Left lung (tissue), 14 donors: ENCODE measurements at places on chromosomes 2 and 18. TPM values are rescaled to one million over a fixed set of nuclear protein-coding genes. Genes with fewer than 3 reads are reported as not detected.

ARHGEF33 gene
- polyA plus RNA-seq: 3.5 TPM

NEB gene
- 7.4 TPM for polyA plus RNA-seq

SCN3A gene
- polyA plus RNA-seq: 0.86 TPM

PDE1A gene
- 14.3 TPM for polyA plus RNA-seq

- H3K4me1 ChIP-seq: no peaks in the 10 kb centered on the region
- H3K27ac ChIP-seq: no peak overlapping the region
- no peaks in the 10 kb centered on the region for H3K27me3 ChIP-seq
- H3K4me3 ChIP-seq: no peak overlapping the region
- DNase-seq: no peak
Measured at GRCh38 chr2:67515538-67515937, 118.4 kb downstream of the ETAA1 start.

DNA sequence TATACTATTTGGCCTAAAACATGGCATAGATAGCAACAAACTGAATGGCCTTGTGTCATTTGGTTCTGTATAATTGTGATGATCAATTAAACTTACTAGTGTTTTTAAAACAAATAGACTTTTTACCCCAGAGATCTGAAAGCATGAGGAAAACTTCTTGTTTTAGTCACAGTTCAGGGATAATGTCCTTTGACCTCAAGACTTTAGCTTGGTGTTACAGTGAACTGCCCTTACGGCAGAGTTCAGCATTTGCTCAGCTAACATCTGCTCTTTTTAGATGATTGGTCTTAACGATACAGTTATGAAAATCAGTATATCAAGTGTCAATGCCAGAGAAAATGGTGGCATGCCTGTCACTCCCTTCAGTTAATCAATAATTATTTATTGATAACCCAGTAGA is 429.2 kb downstream of the PARD3B start:
- H3K4me1 ChIP-seq: peaks cover 2% of the 10 kb centered on the region
- no peak for DNase-seq
- no peaks in the 10 kb centered on the region for H3K36me3 ChIP-seq
- H3K27me3 ChIP-seq: no peaks in the 10 kb centered on the region
- H3K27ac ChIP-seq: no peak overlapping the region

- no peak for DNase-seq
- H3K27me3 ChIP-seq: no peaks in the 10 kb centered on the region
- H3K27ac ChIP-seq: no peak overlapping the region
- H3K36me3 ChIP-seq: no peaks in the 10 kb centered on the region
Measured at GRCh38 chr2:134262684-134263083, 8.8 kb downstream of the MGAT5 start.

- H3K27me3 ChIP-seq: no peaks in the 10 kb centered on the region
- peaks cover 4% of the 10 kb centered on the region for H3K4me1 ChIP-seq
- no peaks in the 10 kb centered on the region for H3K36me3 ChIP-seq
Measured at GRCh38 chr2:239407112-239407511, 6.3 kb upstream of the HDAC4 start.

- no peaks in the 10 kb centered on the region for H3K36me3 ChIP-seq
- no peak overlapping the region for H3K27ac ChIP-seq
- no peak overlapping the region for H3K4me3 ChIP-seq
- DNase-seq: no peak
Measured at GRCh38 chr18:51082571-51083267, 52.7 kb downstream of the SMAD4 start.

- H3K27me3 ChIP-seq: no peaks in the 10 kb centered on the region
- H3K27ac ChIP-seq: no peak overlapping the region
- H3K36me3 ChIP-seq: no peaks in the 10 kb centered on the region
- no peaks in the 10 kb centered on the region for H3K4me1 ChIP-seq
- no peak for DNase-seq
- H3K4me3 ChIP-seq: no peak overlapping the region
Measured at GRCh38 chr18:61770279-61770678, 122.5 kb downstream of the RNF152 start.

GRCh38 chr2:222756951-222757650 is 85.6 kb downstream of the MOGAT1 start:
- H3K4me3 ChIP-seq: no peak overlapping the region
- DNase-seq: no peak
- no peak overlapping the region for H3K27ac ChIP-seq
- H3K4me1 ChIP-seq: no peaks in the 10 kb centered on the region
- H3K36me3 ChIP-seq: no peaks in the 10 kb centered on the region
- no peaks in the 10 kb centered on the region for H3K27me3 ChIP-seq

- no peaks in the 10 kb centered on the region for H3K27me3 ChIP-seq
- H3K4me3 ChIP-seq: no peak overlapping the region
- H3K4me1 ChIP-seq: no peaks in the 10 kb centered on the region
- DNase-seq: peak; percentile 36
- H3K27ac ChIP-seq: no peak overlapping the region
Measured at GRCh38 chr2:77228391-77228790, 293.8 kb downstream of the LRRTM4 start.

GRCh38 chr2:232200195-232200594 is 178.4 kb upstream of the ALPP start:
- no peaks in the 10 kb centered on the region for H3K36me3 ChIP-seq
- no peaks in the 10 kb centered on the region for H3K4me1 ChIP-seq
- DNase-seq: no peak
- H3K27ac ChIP-seq: no peak overlapping the region
- H3K27me3 ChIP-seq: no peaks in the 10 kb centered on the region
- no peak overlapping the region for H3K4me3 ChIP-seq

- H3K4me1 ChIP-seq: no peaks in the 10 kb centered on the region
- peaks cover 14% of the 10 kb centered on the region for H3K27me3 ChIP-seq
- no peak for DNase-seq
- H3K27ac ChIP-seq: no peak overlapping the region
- no peaks in the 10 kb centered on the region for H3K36me3 ChIP-seq
Measured at GRCh38 chr18:37544217-37544616, 21.4 kb downstream of the CELF4 start.
